ENCODE measurements at places on chromosomes 4 and X.

DNA sequence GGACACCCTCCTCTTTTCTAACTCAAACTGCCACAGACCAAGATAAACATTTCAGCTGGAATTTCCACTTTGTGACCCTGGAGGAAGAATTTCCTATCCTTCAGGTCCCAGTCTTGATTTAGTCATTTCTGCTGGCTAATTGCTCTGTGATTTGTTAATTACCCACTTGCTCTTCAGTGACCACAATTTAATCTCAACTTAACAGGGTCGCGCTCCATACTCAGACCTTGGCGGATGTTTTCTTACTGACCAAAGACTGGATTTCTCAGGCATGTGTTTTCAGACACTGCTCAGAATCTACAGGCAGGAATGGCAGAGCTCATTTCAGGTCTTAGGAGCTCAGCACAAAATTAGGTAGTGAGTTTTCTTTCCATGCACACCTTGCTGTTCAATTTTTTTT, 188.9 kb downstream of the ASMT start:
- no peak for DNase-seq

GRCh38 chr4:53478671-53479456, 101.4 kb downstream of the FIP1L1 start:
- DNase-seq = no peak

DNA sequence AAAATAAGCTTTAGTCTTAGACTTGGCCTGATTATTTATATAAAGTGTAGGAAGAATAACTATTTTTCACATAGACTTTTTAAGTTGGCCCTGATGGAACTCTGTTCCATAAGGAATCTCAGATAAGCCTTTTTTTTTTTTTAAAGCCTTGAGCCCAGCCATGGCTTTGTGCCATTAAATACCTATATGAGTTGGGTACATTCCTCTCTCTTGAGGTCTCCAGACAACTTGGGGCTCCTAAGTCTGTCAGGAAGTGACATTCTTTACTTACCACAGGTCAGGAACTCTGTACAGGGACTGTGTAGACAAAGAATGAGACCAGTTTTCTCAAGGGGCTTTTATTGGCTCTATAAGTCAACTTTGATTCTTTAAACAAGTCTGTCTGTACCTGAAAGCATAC, 27.1 kb upstream of the IGFBP7 start:
- DNase-seq = no peak

DNA sequence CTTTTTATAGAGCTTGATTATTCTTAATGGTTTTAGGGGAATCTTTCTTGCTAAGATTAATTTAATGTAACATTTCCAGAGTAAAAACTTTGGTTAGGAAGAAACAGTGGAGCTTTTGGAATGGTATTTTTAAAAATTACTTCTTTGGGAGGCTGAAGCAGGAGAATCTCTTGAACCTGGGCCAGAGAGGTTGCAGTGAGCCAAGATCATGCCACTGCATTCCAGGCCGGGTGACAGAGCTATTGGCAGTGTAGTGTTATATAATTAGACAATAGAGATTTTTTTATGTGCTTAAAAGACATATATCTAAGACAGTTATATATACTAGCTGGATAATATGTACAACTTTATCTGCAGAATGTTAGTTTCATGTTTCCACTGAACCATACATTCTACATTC, 585.6 kb downstream of the ADGRL3 start:
- DNase-seq = no peak

- no peak for DNase-seq
Measured at GRCh38 chr4:15809466-15809865, 31.3 kb downstream of the CD38 start.

- no peak for DNase-seq
Measured at GRCh38 chrX:130578906-130579305, 177.1 kb downstream of the RBMX2 start.

GRCh38 chr4:158836002-158836369, 67.2 kb downstream of the FNIP2 start:
- no peak for DNase-seq

DNA sequence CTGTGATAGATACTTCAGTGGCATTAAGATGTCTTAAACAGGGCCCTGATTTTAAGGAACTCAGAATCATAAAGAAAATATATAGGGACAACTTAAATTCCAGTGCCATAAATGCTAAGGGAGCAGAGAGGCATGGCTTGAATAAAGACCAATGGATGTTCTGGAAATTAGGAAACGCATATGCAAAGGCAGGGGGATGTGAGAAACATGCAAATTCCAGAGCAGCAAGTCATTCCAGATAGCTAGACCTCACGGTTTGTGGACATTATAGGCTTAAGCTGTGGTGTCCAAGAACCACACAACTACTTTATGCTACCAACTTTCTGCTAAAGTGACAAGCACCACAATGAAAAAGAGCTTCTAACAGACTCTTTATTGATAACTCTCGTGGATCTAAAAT, 132.6 kb upstream of the ANK2 start:
- DNase-seq = no peak

DNA sequence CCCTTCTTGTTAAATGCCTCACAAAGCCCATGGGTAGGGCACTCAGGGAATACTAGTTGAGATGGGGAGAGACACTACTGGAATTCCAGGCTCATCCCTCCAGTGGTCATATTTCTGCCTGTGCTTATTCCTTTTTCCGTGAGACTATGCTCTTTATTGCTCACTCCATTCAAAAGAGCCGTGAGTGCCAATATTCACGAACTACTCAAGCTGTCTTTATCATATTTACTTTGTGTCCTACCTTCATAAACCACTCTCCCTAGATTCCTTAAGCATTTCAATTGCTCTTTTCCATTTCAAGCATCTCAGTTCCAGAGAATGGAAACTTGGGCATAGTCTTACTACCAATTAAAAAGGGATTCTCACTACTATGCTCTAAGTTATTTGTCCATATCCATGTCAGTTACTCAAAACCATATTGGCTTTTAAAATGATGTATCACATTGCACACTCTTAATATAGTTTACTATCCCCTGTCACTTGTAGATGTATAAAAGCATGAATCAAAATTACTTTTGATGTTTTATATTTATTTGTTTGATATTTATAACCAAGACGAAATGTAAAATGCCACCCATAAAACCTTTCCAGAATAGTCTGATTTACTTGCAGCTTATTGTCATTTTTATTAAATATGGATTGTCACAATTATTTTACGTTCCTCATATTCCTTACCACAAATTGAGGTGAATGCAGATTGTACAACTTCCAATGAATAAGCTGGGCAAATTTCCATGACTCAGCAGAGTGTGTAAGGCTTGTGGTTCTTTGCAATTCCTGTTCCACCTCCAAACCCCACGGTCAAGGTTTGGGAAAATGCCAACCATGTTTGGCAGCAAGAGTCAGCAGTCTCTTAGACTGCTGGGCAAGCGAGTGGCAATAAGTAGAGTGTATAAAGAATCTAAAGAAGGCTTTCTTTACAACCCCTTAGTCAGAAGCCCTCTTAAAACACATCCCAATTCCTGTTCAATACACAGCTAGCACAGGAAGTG, 24.4 kb downstream of the ENOX2 start:
- no peak for DNase-seq

DNA sequence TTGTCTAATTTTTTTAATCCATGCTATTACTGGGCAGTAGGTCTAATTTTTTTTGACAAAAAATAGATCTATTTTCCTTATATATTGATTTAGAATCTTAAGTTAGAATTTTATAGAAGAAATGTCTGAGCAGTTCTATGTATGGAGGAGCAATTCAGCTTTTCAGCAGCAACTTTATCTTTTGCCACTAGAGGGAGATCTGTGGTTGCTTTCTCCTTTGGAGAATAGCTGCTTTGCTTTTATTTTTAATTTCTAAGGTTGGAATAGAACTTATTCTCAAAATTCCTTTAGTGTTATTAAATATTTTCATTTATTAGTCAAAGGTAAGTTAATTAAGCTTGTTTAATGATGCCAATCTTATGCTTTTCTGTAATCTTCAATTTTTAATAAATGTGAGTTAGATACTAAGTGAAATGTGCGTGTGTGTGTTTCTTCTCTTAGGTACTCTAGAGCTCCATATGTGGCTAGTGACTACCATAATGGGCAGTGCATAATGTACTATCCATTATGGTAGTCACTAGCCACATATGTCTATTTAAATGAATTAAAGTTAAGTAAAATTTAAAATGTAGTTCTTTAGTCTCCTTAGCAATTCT, 29.3 kb downstream of the FAM199X start:
- DNase-seq = peak; percentile 2
